Activated T-cell treated with anti-CD3 and anti-CD28 coated beads, Interleukin-2, amount 50 U/mL, for 4 hours (primary cell): ENCODE measurements at places on chromosomes 2 and 18.

- no peak for DNase-seq
Observed at GRCh38 chr2:215571689-215572088, 135.8 kb upstream of the FN1 start.

GRCh38 chr2:230903231-230904150, 21.6 kb downstream of the GPR55 start:
- no peak for DNase-seq

- DNase-seq, result no peak
Observed at GRCh38 chr2:136444323-136444722, 321.0 kb upstream of the THSD7B start.

GRCh38 chr18:13661051-13661778, 65.1 kb downstream of the FAM210A start:
- DNase-seq, result no peak

DNA sequence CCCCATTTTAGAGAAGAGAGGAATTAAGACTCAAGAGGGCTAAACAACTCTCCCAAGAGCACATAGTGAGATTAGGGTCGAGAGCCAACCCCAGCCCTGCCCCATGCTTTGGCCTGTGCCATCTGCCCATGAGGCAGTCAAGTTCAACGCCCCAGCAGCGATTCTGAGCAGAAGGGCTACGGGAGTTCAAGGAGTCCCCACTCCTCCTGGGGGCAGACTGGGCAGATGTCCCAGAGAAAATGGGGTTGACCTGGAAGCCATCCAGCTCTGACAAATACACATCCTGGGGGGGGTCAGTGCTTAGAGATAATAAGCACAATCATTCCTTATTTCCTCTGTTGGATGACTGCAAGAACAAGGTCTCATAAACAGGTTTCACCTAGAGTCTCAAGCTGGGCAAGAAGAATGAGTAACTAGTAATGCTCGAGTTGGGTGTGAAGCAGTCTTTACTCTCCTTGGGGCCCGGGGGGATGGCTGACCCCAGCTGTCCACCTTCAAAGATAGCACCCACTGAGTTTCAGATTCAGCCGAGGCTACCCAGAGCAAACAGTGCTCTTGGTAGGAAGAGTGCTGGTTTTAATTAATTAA, 716.4 kb downstream of the RNF144A start:
- no peak for DNase-seq

DNA sequence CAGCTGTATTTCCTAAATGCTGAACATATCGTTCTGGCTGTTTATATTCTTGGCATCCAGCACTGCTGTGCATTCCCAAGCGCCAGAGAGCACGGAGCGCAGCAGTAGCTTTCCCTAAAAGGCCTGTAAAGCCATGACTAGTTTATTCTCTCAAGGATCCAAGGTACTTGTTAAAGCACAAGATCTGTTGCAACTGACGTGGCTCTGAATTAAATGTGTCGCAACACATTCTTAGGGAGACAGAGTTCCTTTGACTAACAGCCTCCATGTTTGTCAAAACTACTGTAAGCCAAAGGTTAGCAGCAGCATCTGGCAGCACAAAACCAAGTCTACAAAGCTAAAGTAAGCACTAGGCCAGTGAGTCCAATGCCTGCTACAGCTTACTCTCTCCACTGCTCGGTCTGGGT, 188.6 kb upstream of the FN1 start:
- no peak for DNase-seq

DNA sequence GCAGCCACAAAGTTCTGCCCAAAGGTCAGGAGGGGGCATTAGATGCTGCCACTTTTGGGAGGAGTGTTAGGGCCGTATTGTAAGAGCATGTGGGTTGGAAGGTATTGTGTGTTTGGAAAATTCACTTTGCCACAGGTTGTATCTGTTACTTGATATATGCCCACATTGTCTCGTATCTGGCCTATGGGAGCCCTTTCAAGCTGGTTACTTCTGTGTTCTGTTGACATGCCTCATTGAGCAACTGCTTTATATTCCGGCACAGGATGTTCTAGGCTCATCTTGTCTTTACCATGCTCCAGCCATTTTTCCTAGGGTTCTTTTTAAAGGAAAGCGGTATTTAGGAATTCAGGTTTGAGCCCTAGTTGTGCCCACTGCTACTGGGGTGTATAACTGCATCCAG, 6.0 kb downstream of the ADNP2 start:
- DNase-seq, result no peak

DNA sequence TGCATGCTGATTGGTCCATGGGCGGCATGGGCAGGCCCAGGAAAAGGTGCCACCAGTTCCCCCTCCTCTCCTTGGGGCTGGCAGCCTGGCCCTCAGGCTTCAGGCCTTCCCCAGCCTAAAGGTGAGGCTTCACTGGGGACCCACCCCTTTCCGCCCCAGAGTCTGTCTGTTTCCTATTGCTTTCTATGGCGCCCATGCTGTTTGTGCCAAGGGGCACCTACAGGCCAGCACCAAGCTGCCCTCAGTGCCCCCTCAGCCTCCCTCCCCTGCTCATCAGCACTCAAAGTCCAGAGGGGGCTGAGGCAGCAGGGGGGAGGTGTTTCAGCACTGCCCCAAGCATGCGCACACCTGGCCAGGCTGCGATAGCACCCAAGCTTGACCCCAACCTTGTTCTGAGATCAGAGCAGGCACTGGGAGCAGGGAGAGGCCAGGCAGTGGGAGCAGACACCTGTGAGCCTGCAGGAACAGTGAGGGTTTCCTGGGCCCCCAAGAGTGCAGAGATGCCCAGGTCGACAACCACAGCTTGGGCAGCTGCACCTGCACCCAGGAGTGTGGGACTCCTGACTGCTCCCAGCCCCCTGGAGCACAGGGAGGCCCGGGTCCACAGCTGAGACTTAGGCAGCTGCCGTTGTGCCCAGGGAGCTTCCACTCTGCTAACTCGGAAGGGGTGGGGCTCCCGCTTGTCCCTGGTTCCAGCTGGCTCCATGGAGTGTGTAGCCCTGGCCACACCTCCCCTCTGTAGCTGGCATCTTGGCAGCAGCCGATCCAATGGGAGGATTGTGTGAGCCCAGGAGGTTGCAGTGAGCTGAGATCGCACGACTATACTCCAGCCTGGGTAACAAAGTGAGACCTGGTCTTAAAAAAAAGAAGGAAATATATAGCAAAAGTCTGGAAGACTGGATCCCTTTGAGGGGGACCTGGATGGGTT, 69.1 kb downstream of the NCAPH start:
- no peak for DNase-seq

GRCh38 chr2:102061962-102062795, 70.4 kb downstream of the IL1R2 start:
- no peak for DNase-seq

GRCh38 chr2:161681046-161681445, 56.8 kb downstream of the SLC4A10 start:
- DNase-seq, result no peak

DNA sequence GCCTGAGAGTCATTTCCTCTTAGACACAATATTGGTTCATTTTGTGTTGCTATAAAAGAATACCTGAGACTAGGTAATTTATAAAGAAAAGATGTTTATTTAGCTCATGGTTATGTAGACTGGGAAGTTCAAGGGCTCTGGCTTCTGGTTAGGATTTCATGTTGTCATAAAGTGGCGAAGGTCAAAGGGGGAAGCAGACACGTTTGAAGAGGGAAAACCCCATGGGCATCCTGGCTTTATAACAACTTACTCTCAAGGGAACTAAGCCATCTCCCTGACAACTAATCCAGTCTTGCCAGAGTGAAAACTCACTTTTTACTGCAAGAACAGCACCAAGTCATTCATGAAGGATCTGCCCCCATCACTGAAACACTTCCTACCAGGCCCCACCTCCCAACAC, 89.7 kb upstream of the RNF152 start:
- no peak for DNase-seq

GRCh38 chr2:171824086-171824485, 70.0 kb downstream of the SLC25A12 start:
- no peak for DNase-seq

DNA sequence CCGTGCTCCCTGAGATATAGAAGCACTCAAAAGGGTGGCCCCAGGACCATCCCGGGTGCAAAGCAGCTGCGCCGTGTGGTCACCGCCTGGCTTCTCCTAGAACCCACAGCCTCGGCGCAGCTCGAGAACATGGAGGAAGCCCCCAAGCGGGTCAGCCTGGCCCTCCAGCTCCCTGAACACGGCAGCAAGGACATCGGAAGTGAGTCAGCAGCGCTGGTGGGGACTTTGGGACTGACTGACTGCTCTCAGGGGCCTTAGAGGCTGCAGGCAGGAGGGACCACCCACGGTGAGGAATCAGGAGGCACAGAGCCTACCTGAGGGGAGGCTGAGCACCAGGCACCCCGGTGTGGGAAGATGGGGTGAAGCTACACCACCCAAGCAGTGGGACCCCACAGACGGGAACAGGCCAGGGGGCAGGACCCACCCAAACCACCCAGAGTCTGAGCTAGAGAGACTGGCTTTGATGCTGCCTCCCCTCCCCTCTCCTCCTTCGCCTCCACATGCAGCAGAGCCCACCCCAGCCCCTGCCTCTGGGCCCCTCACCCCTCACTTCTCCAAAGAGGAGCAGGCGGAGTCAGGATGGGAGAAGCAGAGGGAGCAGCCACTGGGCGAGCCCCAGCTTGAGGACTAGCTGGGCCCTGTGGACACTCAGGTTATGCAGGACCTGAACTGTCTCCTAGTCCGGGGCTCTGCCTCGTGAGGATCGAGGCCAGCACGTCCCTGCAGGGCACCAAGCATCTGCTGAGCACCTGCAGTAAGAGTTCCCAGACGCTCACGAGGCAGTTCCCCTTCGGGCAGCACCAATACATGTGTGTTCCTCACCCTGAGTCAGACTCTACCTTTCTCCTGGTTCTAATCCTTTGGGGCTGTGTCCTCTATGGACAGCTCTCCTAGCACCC, 28.7 kb downstream of the MTERF4 start:
- DNase-seq, result no peak

DNA sequence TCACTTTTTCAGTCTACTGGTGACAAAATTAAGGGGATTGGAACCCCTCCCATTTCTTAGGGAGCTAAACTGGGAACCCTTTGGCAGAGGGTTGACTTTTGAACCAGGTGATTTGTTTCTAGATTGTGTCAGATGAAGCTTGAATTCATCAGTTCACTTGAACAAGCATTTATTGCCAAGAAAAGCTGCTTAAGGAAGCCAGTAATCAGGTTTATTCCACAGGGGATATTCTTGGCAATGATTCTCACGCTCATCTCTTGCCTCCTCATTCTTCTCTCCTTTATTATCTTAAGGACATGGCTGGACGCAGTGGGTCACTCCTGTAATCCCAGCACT, 101.0 kb downstream of the ALPK2 start:
- DNase-seq, result no peak

GRCh38 chr2:237672731-237673129, 45.3 kb downstream of the LRRFIP1 start:
- DNase-seq, result no peak

DNA sequence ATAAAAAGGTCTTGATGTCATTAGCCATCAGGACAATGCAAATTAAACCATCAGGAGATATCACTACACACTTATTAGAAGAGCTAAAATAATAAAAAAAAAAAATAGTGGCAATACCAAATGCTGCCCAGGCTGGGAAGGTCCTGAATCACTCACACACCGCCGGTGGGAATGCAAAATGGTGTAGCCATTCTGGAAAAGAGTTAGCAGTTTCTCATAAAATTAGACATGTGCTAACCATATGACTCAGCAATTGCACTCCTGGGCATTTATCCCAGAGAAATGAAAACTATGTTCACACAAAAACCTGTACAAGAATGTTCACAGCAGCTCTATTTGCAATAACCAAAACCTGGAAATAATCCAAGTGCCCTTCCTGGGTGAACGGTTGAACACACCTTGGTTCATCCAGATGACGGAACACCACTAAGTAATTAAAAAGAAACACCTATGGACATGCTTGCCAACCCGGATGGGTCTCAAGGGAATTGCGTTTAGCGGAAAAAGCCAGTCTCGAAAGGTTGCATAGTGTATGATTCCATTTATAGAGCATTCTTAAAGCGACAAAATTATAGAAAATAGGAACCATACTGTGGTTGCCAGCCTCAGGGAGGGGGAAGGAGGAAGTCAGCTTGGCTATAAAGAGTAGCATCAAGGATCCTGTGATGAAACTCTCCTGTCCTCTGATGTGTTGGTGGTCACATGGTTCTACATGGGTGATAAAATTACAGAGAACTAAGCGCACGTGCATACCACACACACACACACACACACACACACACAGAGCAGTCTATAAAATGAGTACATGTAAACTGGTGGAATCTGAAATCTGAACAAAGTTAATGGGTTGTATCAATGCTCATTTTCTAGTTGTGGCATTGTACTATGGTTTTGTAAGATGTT, 4.6 kb downstream of the MBP start:
- DNase-seq, result no peak

- DNase-seq, result no peak
Observed at GRCh38 chr2:63124218-63124617, 73.6 kb downstream of the OTX1 start.

DNA sequence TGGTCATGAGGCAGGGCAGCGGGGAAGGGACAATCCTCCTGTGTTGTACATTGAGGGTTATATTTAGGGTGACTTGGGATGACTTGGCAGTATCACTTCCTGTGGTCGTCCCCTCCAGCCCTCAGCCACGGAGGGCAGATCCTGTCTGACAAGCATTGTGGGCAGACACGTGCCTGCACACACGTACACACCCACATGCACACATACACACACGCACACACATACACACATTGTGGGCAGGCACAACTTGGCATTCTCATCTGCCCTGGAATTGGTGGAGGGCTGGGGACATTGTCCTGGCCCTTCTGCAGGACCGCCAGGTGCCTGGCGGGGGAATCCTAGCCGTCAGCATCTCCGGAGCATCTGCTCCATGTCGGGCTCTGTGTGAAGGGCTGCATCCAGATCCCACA, 47.6 kb downstream of the ODC1 start:
- DNase-seq, result no peak

DNA sequence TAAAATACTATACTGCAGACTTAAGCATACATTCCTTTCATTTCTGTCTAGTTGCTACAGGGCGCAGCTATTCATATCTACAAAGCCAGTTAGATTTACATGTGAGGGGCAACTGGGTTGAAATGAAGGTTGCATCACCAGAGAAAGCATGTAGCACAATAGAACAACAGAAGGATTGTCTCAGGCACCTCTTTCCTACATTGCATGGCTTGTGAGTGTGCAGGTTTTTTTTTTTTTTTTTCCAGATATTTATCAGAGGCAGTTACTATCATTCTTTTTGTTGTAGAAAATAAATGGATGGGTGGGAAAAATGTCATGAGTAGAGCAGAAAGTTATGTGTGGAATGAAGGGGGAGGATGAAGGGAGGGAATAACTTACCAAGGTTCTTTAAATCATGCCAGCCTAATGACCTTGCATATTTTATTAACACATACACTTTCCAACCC, 86.8 kb downstream of the ERBB4 start:
- DNase-seq, result no peak

GRCh38 chr2:163800951-163801381, 65.2 kb upstream of the FIGN start:
- DNase-seq, result no peak
